Activated CD8-positive, alpha-beta T cell treated with anti-CD3 and anti-CD28 coated beads, Interleukin-2, amount 10 ng/mL, durations not matched to agents 7 days and 5 days (primary cell): ENCODE measurements at places on chromosomes 6 and 20. TPM values are rescaled to one million over a fixed set of nuclear protein-coding genes. Genes with fewer than 3 reads are reported as not detected.

Gene RBM38
- total RNA-seq, result 57.1 TPM

DNA sequence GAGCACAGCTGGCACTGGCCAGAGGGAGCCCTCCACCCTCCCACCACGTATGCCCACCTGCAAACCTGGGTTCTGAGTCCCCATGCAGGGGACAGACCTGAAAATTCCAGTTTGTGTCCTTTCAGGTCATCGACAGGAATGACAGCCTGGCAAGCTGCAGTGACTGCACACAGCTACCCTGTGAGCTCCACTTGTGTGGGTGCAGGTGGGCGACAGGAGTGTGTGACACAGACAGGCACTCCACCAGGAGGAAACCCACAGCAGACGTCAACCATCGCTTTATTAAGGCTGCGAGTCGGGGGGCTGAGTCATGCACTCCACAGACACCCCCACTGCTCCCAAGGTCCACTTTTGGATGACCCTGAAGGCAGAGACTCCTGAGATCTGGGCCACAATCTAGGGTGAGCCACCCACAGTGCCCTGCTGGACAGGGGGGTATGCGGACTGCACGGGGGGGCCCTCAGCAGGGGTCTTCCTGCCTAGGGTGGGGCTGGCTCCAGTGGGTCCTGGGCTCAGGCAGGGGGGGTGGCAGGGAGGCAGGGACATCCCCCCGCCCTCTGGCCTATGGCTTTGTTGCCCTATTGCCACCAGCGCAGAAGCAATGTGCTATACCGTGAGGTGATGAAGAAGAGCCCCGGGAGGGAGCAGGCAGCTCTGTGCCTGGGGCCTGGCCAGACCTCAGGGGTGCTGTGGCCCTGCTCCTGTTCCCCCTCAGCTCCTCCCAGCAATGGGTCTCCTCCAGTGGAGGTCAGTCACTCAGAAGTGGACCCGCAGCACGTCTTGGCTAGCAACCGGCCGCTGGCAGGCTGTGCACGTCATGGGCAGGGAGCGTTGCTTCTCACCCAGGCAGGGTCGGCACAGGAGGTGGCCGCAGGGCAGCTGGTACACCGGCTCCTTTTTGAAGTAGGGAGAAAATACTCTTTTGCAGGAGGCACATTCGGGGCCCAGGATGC lies 25.1 kb upstream of the AVP start:
- no peak for DNase-seq

GRCh38 chr20:17622086-17622850 lies 52.4 kb downstream of the DSTN start:
- DNase-seq, result no peak

GRCh38 chr20:36135159-36135558 lies 19.4 kb upstream of the EPB41L1 start:
- no peak for DNase-seq

Gene DEFB126
- not detected for total RNA-seq

GRCh38 chr6:158666628-158667359 lies 16.9 kb downstream of the SYTL3 start:
- DNase-seq, result no peak

- DNase-seq, result no peak
Observed at GRCh38 chr20:2217857-2218539, 77.8 kb upstream of the TGM3 start.

DNA sequence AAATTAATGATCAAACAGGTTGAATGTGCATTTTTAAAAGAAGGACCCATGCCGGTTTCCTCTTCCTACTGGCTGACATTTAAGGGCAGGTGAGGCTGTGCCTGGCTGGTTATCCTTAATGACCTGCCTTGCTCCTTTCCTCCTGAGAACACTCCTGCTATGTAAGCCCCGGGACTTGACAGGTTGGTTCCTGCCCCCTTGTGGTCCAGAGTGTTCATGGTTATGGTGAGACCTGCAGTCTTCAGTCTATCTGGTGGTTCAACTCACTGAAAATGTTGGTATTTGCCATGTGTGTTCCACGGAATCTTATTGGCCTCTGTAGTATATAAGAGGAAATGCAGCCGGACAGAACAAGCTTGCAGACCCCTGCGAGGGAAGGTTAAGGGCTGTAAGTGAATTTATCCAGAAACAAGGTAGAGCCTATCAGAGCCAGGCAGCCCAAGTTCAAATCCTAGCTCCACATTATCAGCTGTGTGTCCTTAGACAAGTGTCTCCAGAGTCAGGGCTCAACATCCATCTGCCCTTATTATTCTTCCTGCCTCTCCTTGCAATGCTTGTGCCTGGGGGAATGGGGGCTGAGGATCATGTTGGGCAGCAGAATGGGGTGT lies 5.2 kb upstream of the BPIFA3 start:
- DNase-seq, result peak; percentile 51

DNA sequence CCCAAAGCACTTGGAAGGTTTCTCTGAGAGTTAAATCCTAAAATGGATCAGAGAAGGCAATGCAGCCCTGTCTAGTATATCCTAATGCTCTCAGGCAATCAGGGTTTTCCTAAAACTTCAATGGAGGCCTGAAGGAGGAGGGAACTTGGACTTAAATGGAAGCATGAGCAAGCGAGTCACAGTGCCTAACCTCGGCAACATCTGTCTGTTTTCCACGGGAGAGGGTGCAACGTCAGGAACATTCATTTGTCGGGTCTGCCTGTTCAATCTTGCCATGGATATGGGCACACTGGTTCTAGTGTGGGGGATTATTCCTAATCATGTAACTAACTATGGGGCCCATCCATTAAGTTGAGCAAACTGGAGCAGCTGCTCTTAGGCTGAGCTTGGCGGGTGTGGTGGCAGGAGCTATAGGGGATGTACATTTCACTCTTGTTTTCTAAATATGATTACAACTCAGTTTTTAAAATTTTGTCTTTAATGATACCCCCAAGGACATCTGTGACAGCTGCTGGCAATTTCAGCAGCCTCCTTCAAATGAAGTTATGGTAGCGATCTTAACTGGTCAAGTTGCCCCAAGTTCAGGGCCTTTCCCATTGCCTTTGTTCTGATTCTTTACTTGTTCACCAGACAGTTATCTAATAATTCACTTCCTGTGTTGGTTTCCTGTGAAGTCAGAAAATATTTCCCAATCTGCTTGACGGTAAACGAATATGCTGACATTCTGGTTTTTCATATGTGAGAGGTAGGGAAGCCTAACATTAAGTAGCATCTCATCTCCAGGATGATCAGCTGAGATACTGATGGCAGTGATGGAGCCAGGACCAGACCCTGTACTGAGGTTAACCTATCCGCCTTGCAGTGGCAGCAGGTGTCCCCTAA lies 21.6 kb downstream of the DSE start:
- DNase-seq, result no peak

GRCh38 chr6:115554060-115554459 lies 506.6 kb downstream of the FRK start:
- no peak for DNase-seq

Gene TLDC2
- total RNA-seq, result not detected

DNA sequence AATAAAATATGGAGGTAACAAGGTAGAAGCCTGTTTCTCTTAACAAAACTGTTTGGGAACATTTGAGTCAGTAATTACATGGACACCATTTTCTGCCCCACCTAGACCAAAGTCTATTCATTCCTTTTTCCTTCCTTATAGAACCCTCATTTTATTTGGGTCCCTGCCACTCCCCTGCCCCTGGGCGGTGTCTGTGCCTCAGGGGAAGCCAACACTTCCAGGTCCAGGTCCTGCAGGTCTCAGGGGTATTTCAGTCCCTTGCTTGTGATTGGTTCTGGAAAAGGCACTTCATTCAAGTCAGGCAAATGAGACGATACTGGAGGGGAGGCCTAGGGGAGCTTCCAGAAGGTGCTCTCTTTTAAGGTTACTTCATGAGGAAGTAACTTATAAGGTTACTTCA lies 42.3 kb downstream of the SLC35D3 start:
- DNase-seq, result no peak

Gene RAMACL
- 0.29 TPM for total RNA-seq

DNA sequence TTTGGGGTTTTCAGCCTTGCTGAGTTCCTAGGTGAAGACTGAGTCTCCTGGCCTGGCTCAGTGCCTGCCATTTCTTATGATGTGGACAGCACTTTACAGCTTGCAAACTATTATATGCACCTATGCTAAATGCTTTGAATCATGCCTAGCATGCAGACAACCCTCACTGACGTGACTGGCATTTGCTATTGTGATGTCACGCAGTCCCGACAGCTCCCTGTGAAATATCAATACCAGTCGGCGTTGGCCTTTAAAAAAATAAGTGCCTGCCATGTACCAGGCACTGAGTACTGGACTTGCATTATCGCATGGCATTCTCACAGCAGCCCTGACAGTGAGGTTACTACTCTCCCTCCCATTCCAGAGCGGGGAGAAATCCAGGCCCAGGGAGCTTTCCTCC lies 35.5 kb downstream of the UQCC2 start:
- no peak for DNase-seq

- DNase-seq, result no peak
Observed at GRCh38 chr20:8062756-8063155, 43.2 kb upstream of the TMX4 start.

Gene EPB41L1
- not detected for total RNA-seq

Gene LPA
- total RNA-seq, result not detected

GRCh38 chr6:71028877-71029252 lies 72.0 kb upstream of the B3GAT2 start:
- DNase-seq, result no peak

Gene SNAP25
- not detected for total RNA-seq

Gene OOEP
- 0.87 TPM for total RNA-seq

DNA sequence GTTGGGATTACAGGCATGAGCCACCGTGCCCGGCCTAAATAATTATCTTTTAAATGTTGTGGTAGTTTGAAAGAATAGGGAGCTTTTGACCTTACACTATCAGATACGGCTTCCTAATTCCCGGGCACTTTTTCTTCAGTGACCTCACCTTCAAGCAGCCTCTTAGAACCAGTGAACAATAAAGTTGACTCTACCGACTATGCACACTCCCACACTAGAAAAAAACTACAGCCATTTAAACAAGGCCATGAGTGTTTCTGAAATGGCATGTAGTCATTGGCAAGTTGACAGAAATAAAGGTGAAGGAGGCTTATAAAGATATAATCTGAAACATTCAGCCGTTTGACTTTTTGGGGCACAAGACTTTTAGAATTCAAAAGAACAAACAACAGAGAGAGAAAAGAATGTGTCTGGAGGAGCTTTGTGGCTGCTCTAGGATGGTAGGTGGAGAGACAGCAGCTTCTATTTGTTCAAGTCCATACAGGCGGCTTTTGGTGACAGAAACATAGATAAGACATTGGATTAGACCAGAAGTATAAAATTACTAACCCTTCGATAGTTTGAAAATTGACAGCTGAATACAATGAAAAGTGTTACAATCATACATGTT lies 75.2 kb downstream of the GJA1 start:
- DNase-seq, result no peak

GRCh38 chr20:50680105-50680960 lies 11.0 kb downstream of the RIPOR3 start:
- no peak for DNase-seq

Gene ERMARD
- 33.0 TPM for total RNA-seq

GRCh38 chr20:41155261-41155660 lies 17.9 kb downstream of the PLCG1 start:
- no peak for DNase-seq

DNA sequence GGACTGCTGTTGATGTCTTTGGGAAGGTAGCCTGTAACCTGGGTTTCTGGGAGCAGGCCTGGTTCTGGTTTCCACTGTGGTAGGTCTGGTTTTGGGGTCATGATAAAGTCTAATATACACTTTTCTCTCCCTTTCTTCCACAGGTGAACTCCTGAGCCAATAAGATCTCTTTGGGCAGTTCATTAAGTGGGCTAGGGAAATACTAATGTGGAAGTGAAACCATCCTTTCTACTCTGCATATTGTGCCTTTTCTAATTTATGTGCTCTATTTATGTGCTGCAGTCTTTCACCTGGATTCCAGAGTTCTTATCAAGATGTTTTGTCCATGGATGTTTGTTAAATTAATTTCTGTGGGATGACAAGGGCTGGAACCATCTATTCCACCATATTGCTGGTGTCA lies 165.7 kb upstream of the PTPRK start:
- DNase-seq, result no peak

Gene PLCB4
- total RNA-seq, result not detected

Gene SNAI1
- total RNA-seq, result 0.47 TPM

- no peak for DNase-seq
Observed at GRCh38 chr6:170153436-170154319, 137.2 kb downstream of the DLL1 start.

Gene TRIM10
- total RNA-seq, result not detected

- no peak for DNase-seq
Observed at GRCh38 chr20:61941721-61942405, 123.8 kb downstream of the TAF4 start.

Gene BTN1A1
- not detected for total RNA-seq

- no peak for DNase-seq
Observed at GRCh38 chr20:34420146-34420545, 57.1 kb downstream of the ITCH start.

- DNase-seq, result no peak
Observed at GRCh38 chr20:44435630-44436335, 39.9 kb upstream of the TTPAL start.

- no peak for DNase-seq
Observed at GRCh38 chr20:51447097-51447764, 95.3 kb downstream of the NFATC2 start.

DNA sequence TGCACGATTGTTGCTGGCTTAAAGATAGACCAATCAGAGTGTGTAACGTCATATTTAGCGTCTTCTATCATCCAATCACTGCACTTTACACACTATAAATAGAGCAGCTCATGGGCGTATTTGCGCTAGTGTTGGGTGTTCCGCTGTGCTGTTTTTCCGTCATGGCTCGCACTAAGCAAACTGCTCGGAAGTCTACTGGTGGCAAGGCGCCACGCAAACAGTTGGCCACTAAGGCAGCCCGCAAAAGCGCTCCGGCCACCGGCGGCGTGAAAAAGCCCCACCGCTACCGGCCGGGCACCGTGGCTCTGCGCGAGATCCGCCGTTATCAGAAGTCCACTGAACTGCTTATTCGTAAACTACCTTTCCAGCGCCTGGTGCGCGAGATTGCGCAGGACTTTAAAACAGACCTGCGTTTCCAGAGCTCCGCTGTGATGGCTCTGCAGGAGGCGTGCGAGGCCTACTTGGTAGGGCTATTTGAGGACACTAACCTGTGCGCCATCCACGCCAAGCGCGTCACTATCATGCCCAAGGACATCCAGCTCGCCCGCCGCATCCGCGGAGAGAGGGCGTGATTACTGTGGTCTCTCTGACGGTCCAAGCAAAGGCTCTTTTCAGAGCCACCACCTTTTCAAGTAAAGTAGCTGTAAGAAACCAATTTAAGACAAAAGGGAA lies 57.9 kb downstream of the TRIM38 start:
- peak; percentile 88 for DNase-seq

DNA sequence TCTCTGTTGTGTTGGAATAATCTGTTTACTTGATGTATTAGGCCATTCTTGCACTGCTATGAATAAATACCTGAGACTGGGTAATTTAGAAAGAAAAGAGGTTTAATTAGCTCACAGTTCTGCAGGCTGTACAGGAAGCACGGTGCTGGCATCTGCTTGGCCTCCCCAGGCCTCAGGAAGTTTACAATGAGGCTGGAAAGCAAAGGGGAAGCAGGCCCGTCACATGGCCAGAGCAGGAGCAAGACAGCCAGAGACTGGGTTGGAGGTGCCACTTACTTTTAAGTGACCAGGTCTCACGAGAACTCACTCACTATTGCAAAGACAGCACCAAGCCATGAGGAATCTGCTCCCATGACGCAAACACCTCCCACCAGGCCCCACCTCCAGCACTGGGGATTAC lies 50.6 kb upstream of the FUCA2 start:
- no peak for DNase-seq
